Activated CD8-positive, alpha-beta T cell treated with anti-CD3 and anti-CD28 coated beads for 36 hours (primary cell): ENCODE measurements at places on chromosomes 11 and 22.
A peak's percentile ranks its signal among the peaks of the same experiment; 100 is the strongest.

GRCh38 chr11:116536416-116536815 is 236.4 kb downstream of the BUD13 start:
- H3K27ac ChIP-seq, result no peak overlapping the region
- peaks cover 10% of the 10 kb centered on the region for H3K27me3 ChIP-seq
- DNase-seq, result no peak

- no peak for DNase-seq
- H3K4me1 ChIP-seq, result no peaks in the 10 kb centered on the region
- no peaks in the 10 kb centered on the region for H3K27me3 ChIP-seq
- no peaks in the 10 kb centered on the region for H3K36me3 ChIP-seq
- no peak overlapping the region for H3K27ac ChIP-seq
Measured at GRCh38 chr11:79931692-79932091, 490.9 kb upstream of the TENM4 start.

DNA sequence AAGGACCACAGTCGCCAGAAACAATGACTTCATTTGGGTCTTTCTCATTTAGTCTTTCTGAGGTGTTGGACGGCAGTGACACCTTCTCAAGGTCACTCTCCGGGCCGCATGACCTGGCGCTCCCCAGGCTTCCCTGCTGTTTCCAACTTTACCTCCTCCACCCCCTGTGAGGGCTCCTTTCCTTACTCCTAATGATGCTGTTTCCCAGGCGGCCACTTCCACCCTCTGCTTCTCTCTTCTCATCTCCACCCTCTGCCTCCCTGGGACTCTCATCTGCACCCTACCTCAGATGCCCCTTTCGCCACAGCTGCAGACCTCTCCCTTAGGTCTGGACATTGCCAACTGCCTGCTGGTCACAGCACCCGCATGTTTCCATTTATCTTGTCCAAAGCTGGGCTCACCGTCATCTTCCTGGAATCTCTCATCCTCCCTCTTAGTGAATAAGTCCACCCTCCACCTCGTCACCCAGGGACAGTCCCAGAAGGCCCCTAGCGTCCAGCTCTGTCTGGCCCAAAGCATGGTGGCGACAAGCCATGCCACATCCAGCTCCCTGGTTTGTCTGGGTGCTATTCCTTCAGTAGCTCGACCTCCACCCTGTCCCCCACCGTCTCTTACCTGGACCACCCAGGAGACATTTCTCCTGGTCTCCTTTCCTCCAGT is 113.8 kb downstream of the BUD13 start:
- H3K27me3 ChIP-seq, result peaks cover 9% of the 10 kb centered on the region
- H3K36me3 ChIP-seq, result no peaks in the 10 kb centered on the region
- no peak overlapping the region for H3K4me3 ChIP-seq

GRCh38 chr11:132564091-132564885 is 968.0 kb downstream of the OPCML start:
- no peak overlapping the region for H3K4me3 ChIP-seq
- H3K4me1 ChIP-seq, result no peaks in the 10 kb centered on the region
- no peak overlapping the region for H3K27ac ChIP-seq

GRCh38 chr11:74980634-74981033 is 8.1 kb upstream of the NEU3 start:
- H3K27ac ChIP-seq, result no peak overlapping the region
- no peak overlapping the region for H3K4me3 ChIP-seq
- no peak for DNase-seq
- H3K27me3 ChIP-seq, result no peaks in the 10 kb centered on the region

GRCh38 chr22:23498811-23499798 is 81.0 kb downstream of the IGLL1 start:
- H3K36me3 ChIP-seq, result no peaks in the 10 kb centered on the region
- H3K4me1 ChIP-seq, result peaks cover 11% of the 10 kb centered on the region
- no peak overlapping the region for H3K27ac ChIP-seq
- H3K27me3 ChIP-seq, result no peaks in the 10 kb centered on the region
- H3K4me3 ChIP-seq, result no peak overlapping the region

DNA sequence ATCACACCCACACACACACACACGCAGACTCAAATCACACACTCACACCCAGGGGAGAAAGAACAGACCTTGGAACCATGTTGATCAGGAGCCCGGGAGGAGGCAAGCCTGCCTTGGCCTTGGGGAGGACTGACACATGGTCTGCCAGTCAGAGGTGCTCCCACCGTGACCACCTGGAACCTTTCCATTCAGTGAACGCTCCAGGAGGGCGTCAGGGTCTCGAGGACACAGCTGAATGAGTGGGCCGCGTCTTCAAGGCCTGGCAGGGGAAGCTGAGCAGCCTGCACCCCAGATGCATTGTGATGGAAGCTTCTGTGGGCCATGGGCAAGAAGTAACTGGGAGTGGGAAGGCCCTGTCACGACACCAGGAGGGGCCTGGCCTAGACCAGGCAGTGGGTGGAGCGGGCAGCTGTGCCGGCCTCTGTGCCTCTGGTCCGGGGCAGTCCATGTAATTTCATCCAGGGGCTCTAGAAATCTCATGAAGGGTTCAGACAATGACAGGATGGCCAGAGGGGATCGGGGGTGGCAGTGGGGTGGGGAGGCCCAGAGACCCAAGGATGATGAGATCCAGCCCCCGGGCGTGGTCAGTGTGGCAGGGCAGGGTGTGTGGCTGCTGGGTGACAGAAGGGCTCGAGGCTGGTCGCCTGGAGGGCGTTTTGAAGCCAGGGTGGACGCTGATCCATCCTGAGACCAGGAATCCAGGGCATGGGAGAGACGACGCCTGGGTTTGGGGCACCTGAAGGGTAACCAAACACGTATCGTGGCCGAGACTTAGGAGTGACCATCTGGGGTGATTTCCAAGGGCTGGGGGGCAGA is 53.7 kb downstream of the IGF2 start:
- H3K36me3 ChIP-seq, result no peaks in the 10 kb centered on the region
- DNase-seq, result no peak
- H3K4me1 ChIP-seq, result no peaks in the 10 kb centered on the region
- H3K4me3 ChIP-seq, result no peak overlapping the region
- H3K27me3 ChIP-seq, result peaks cover 9% of the 10 kb centered on the region

- no peak overlapping the region for H3K27ac ChIP-seq
- DNase-seq, result no peak
- H3K27me3 ChIP-seq, result peaks cover 9% of the 10 kb centered on the region
- H3K4me1 ChIP-seq, result no peaks in the 10 kb centered on the region
- no peaks in the 10 kb centered on the region for H3K36me3 ChIP-seq
Measured at GRCh38 chr11:70637186-70637800, 239.0 kb downstream of the CTTN start.

DNA sequence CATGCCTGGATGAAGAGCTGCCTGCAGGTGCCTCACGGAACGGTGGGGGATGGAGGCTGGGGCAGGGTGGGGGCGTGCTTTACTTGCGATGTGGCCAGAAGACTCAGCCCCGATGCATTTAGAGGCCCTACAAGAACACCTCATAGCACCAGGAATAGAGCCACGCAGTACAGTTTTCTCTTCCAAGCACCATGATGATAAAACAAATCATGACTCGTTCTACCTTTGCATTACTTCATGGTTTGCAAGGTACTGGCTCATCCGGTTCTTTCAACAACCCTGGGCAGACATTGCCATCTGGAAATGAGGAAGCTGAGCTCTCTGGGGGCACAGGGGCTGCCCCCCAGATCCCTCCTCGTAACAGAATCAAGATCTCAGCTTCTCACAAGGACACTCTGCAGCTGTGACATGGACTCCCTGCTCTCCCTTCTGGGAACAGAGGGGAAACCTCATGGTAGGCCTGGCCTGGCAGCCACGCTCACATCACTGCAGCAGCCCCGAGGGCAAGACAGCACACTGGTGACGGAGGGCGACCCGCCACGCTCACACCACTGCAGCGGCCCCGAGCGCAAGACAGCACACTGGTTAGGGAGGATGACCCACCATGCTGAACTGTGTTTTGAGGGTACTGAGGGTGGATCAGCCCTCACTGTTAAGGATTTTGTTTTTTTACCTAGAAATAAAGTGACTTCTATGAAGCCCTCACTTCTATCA is 46.9 kb downstream of the PHF21B start:
- H3K27ac ChIP-seq, result no peak overlapping the region
- no peak overlapping the region for H3K4me3 ChIP-seq
- H3K27me3 ChIP-seq, result peaks cover 1% of the 10 kb centered on the region
- no peak for DNase-seq

DNA sequence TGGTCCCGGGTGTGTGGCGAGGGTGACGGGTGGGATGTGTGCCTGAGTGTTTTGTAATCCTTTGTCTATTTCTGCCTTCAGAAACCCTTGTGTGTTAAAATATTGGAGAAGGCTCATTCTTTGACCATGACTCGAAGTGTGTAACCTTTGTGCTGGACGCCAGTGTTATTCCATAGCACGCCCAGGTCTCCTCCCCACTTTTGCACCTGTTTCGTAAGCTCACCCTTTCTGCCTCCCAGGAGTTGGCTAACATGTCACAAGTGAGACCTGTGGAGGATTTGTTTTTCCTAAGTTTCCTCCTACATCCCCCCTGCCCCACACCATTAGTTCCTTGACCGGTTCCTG is 382 bp downstream of the C11orf54 start:
- H3K4me3 ChIP-seq, result peak overlapping the region; percentile 98
- DNase-seq, result no peak
- H3K27ac ChIP-seq, result peak overlapping the region; percentile 100
- no peaks in the 10 kb centered on the region for H3K27me3 ChIP-seq
- peaks cover 50% of the 10 kb centered on the region for H3K36me3 ChIP-seq
- H3K4me1 ChIP-seq, result peaks cover 36% of the 10 kb centered on the region

- H3K36me3 ChIP-seq, result no peaks in the 10 kb centered on the region
- no peaks in the 10 kb centered on the region for H3K4me1 ChIP-seq
- no peaks in the 10 kb centered on the region for H3K27me3 ChIP-seq
- DNase-seq, result no peak
Measured at GRCh38 chr11:23961503-23962338, 535.1 kb upstream of the LUZP2 start.

GRCh38 chr22:28799606-28800307 is 612 bp downstream of the XBP1 start:
- H3K27me3 ChIP-seq, result no peaks in the 10 kb centered on the region
- peak overlapping the region; percentile 99 for H3K27ac ChIP-seq
- peak; percentile 39 for DNase-seq
- peak overlapping the region; percentile 95 for H3K4me3 ChIP-seq

- H3K27me3 ChIP-seq, result no peaks in the 10 kb centered on the region
- H3K4me1 ChIP-seq, result peaks cover 8% of the 10 kb centered on the region
- H3K36me3 ChIP-seq, result peaks cover 3% of the 10 kb centered on the region
- no peak overlapping the region for H3K4me3 ChIP-seq
- DNase-seq, result no peak
Measured at GRCh38 chr11:87259736-87260135, 222.0 kb downstream of the TMEM135 start.

- no peak for DNase-seq
- H3K4me3 ChIP-seq, result no peak overlapping the region
- peaks cover 4% of the 10 kb centered on the region for H3K27me3 ChIP-seq
Measured at GRCh38 chr11:82631722-82632630, 101.7 kb downstream of the FAM181B start.

DNA sequence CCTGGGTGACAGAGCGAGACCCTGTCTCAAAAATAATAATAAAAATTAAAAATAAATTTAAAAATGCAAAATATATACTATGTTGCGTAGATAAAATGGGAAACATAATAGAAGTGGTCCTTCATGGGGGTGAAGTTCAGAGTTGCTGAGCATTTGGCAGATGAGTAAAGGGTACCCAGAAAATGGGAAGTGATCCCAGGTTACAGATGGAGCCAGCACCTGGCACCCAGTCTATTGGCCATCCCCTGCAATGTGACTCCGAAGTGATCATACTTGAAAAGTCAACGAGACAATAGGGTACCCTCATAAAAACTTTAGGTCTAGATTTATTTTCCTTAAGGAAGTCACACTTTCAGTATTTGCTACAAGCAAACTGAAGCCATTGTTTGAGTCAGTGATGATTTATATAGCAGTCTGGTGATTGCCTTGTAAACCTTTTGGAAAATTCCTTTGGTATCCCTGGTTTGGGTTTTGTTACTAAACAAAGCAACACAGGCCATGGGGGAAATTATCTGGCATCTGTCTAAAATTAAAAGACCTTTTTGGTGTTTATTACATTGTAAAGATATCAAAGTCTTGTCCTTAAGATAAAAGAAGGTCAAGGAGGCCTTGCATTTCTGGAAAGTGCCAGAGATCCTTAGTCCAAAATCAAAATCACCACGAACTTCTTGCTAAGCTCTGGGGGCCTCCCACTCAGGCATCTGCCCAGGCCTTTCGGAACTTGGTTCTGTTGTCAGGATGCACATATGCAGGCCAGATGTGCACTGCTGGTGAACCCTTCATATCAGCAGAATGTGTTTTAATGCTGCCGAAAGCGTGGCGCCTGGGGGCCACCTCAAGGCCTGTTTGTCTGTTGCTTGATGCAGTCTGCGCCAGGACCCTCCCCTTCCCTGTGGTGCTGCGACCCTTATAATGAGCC is 4.3 kb downstream of the SMARCB1 start:
- H3K36me3 ChIP-seq, result peaks cover 25% of the 10 kb centered on the region
- H3K27ac ChIP-seq, result no peak overlapping the region
- DNase-seq, result no peak

- no peak overlapping the region for H3K4me3 ChIP-seq
- peak overlapping the region; percentile 59 for H3K27ac ChIP-seq
- H3K36me3 ChIP-seq, result peaks cover 8% of the 10 kb centered on the region
- no peak for DNase-seq
Measured at GRCh38 chr11:104934594-104934993, 33.8 kb downstream of the CASP4 start.

- no peak overlapping the region for H3K27ac ChIP-seq
- no peaks in the 10 kb centered on the region for H3K36me3 ChIP-seq
- peaks cover 16% of the 10 kb centered on the region for H3K4me1 ChIP-seq
- no peak for DNase-seq
- peaks cover 12% of the 10 kb centered on the region for H3K27me3 ChIP-seq
- H3K4me3 ChIP-seq, result no peak overlapping the region
Measured at GRCh38 chr11:69439651-69440464, 41.6 kb upstream of the LINC01488 start.

- no peak overlapping the region for H3K4me3 ChIP-seq
- peaks cover 65% of the 10 kb centered on the region for H3K36me3 ChIP-seq
- no peak for DNase-seq
- no peak overlapping the region for H3K27ac ChIP-seq
- H3K27me3 ChIP-seq, result no peaks in the 10 kb centered on the region
- peaks cover 1% of the 10 kb centered on the region for H3K4me1 ChIP-seq
Measured at GRCh38 chr11:71482746-71483364, 29.9 kb downstream of the NADSYN1 start.

- H3K27me3 ChIP-seq, result peaks cover 1% of the 10 kb centered on the region
- DNase-seq, result no peak
- no peaks in the 10 kb centered on the region for H3K36me3 ChIP-seq
- no peaks in the 10 kb centered on the region for H3K4me1 ChIP-seq
Measured at GRCh38 chr11:15690320-15690719, 575.6 kb downstream of the INSC start.

DNA sequence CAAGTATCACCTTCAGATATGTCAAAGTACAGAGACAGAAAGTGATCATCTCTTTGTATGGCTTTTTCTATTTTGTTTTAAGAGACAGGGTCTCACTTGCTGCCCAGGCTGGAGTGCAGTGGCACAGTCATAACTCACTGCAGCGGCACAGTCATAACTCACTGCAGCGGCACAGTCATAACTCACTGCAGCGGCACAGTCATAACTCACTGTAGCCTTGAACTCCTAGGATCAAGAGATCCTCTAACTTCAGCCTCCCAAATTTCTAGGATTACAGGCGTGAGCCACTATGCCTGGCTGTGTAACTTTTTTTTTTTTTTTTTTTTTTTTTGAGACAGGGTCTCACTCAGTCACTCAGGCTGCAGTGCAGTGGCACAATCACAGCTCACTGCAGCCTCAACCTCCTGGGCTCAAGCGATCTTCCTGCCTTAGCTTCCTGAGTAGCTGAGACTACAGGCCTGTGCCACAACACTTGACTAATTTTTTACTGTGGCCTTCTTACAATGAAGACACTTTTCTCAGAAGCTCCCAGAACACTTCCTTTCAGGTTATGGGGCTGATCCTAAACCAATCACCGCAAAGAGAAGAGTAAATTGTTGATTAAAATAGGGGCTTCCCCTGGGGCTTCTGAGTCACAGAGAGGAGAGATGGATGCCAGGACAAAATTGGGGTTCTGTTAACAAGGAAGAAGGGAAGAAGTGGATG is 9.0 kb upstream of the HIKESHI start:
- peaks cover 13% of the 10 kb centered on the region for H3K36me3 ChIP-seq
- H3K27me3 ChIP-seq, result peaks cover 1% of the 10 kb centered on the region
- H3K27ac ChIP-seq, result peak overlapping the region; percentile 82
- peaks cover 50% of the 10 kb centered on the region for H3K4me1 ChIP-seq
